Osteocyte (in vitro differentiated cells): ENCODE measurements at places on chromosomes 6 and 20. TPM values are rescaled to one million over a fixed set of nuclear protein-coding genes. Genes with fewer than 3 reads are reported as not detected.

Gene CEP162
- total RNA-seq, result 10.1 and 10.7 TPM in 2 replicates

Gene CTAGE9
- not detected in 2 replicates for total RNA-seq

Gene RSPO3
- total RNA-seq, result 4.0 and 4.5 TPM in 2 replicates

Gene HCRTR2
- total RNA-seq, result not detected in 2 replicates

Gene TBX18
- total RNA-seq, result 5.4 and 8.0 TPM in 2 replicates

Gene CST2
- not detected in 2 replicates for total RNA-seq

DNA sequence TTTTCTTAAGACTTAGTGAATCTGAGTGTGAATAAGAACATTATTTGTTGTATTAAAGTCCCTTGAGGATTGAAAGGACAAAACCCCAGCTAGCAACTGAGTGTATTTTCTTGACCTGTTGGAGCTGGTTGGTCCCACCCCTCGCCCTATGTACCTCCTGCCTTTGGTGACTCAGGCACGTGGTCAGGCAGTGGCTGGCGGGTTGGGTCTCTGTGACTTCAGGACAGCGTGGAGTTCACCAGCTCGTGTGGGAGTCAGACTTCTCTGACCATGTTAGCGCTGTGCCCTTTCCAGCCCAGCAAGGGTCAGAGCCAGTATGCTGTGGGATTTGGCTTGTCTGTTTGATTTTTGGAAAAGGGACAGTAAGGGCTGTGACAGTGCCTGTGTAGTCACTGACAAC lies 93.7 kb downstream of the SSR1 start:
- no peak for DNase-seq
- peaks cover 33% of the 10 kb centered on the region for H3K36me3 ChIP-seq
- H3K4me1 ChIP-seq, result peaks cover 23% of the 10 kb centered on the region
- no peak overlapping the region for H3K27ac ChIP-seq

DNA sequence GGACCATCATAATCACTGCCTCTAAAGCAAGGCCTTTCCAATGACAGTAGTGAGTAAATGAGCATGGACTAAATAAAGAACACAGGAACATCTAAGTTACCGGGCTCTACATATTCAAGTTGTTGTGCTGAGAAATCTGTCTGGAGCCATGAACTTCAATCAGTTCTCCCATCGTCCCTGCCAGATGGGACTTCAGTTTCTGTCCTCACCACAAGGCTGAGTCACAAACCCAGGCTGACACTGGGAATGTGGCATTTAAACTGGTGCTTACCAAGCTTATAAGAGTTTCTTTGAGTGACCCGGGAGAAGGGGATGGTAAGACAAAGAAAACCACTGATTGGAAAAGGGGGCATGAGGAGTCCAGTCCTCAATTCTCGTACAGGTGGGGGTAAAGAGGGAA lies 497.0 kb downstream of the MAFB start:
- peaks cover 28% of the 10 kb centered on the region for H3K4me1 ChIP-seq
- H3K27me3 ChIP-seq, result peaks cover 3% of the 10 kb centered on the region
- no peak overlapping the region for H3K27ac ChIP-seq
- H3K4me3 ChIP-seq, result no peak overlapping the region
- DNase-seq, result no peak

- peaks cover 43% of the 10 kb centered on the region for H3K4me1 ChIP-seq
- no peak for DNase-seq
- no peak overlapping the region for H3K4me3 ChIP-seq
- peak overlapping the region; percentile 74 for H3K27ac ChIP-seq
Measured at GRCh38 chr6:134593442-134593841, 275.5 kb upstream of the SGK1 start.

GRCh38 chr6:169976301-169977081 lies 225.1 kb downstream of the ERMARD start:
- H3K36me3 ChIP-seq, result no peaks in the 10 kb centered on the region
- no peak for DNase-seq
- no peak overlapping the region for H3K27ac ChIP-seq
- no peaks in the 10 kb centered on the region for H3K4me1 ChIP-seq
- H3K27me3 ChIP-seq, result no peaks in the 10 kb centered on the region
- H3K4me3 ChIP-seq, result no peak overlapping the region

DNA sequence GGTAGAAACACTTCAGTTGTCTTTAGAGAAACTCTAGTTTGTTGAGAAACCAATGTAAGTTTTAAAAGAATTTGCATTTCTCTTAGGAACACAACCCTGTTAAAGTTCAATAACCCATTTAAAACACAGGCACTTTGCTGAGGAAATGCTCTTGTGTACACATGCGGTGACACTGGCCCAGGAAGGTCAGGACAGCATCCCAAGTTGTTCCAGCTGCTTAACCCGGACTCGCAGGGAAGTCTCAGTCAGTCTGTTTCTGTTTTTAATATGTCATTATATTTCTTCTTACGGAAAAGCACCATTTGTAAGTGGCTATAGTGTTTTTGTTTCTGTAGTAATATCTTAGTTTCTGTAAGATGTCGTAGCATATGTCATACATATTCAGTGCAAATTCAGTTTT lies 36.9 kb downstream of the RIN2 start:
- H3K36me3 ChIP-seq, result peaks cover 18% of the 10 kb centered on the region
- H3K4me3 ChIP-seq, result no peak overlapping the region
- peaks cover 25% of the 10 kb centered on the region for H3K4me1 ChIP-seq
- H3K27me3 ChIP-seq, result no peaks in the 10 kb centered on the region

GRCh38 chr6:126202707-126203106 lies 137.2 kb upstream of the CENPW start:
- no peaks in the 10 kb centered on the region for H3K4me1 ChIP-seq
- no peaks in the 10 kb centered on the region for H3K36me3 ChIP-seq
- no peak for DNase-seq

- no peaks in the 10 kb centered on the region for H3K27me3 ChIP-seq
- no peak for DNase-seq
- no peak overlapping the region for H3K27ac ChIP-seq
- peaks cover 3% of the 10 kb centered on the region for H3K4me1 ChIP-seq
- H3K4me3 ChIP-seq, result no peak overlapping the region
Measured at GRCh38 chr6:11703725-11704124, 74.9 kb downstream of the ADTRP start.

GRCh38 chr6:7535498-7535897 lies 6.0 kb upstream of the DSP start:
- H3K27me3 ChIP-seq, result no peaks in the 10 kb centered on the region
- H3K4me3 ChIP-seq, result no peak overlapping the region
- DNase-seq, result no peak
- peaks cover 45% of the 10 kb centered on the region for H3K4me1 ChIP-seq
- no peaks in the 10 kb centered on the region for H3K36me3 ChIP-seq
- peak overlapping the region; percentile 41 for H3K27ac ChIP-seq

DNA sequence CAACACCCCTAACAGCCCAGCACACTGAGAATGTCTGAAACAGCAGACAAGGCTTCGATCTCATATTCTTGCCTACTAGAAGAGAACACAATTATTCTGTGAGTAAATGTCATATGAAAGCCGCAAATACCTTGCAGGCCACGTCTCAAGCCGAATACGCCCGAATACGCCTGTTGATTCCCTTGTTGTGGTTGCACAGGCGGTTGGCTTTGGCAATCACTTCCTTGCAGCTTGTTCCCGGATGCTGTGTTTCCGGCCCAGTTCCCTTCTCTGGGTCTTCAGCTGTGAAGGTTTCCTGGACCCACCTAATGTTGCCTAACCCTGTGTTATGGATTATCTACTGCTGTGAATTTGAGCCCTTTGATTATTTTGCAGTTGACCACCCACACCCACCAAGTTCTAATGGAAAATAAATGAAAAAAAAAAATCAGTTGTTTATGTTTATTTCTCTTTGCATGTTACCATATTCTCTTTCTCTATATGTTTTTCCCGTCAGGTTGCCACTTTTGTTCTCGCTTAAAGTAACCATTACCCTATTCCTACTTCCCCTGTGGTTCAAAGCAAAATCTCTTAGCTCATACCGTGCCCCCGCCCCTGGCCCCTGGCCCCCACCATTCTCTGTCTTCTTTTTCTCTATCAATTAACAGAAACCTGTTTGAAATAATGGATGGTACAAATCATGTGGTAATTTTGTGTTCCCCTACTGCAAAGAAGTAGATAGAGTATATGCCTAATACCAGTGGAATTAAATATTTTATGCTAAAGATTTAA lies 172.4 kb downstream of the ADGB start:
- no peaks in the 10 kb centered on the region for H3K4me1 ChIP-seq
- no peak for DNase-seq
- no peak overlapping the region for H3K27ac ChIP-seq
- H3K36me3 ChIP-seq, result no peaks in the 10 kb centered on the region
- H3K4me3 ChIP-seq, result no peak overlapping the region
- no peaks in the 10 kb centered on the region for H3K27me3 ChIP-seq

DNA sequence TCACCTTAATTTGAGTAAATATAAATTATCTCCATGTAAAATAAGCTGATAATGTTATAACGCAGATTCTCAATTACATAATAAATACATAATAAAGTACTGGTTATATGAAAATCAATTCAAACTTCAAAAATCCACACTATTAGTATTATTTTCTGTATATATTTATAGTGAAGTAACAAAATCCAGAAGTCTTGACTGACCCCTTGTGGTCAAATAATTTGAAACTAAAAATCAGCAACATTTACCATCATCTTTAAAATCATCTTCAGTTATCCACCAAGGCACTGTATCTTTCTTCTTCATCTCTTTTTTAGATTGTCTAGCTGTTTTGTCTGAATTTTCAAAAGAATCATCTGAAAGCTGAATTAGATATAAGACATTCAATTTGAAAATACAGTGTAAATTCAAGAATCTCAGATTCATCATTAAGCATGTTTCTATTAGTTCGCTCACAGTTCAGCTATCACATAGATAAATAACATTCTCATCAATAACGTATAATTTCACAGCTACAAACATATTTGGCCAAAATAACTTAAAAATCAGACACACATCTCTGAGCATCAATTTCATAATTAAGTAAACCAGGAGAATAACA lies 6.5 kb downstream of the CEP162 start:
- H3K4me3 ChIP-seq, result no peak overlapping the region
- no peak overlapping the region for H3K27ac ChIP-seq
- DNase-seq, result no peak

DNA sequence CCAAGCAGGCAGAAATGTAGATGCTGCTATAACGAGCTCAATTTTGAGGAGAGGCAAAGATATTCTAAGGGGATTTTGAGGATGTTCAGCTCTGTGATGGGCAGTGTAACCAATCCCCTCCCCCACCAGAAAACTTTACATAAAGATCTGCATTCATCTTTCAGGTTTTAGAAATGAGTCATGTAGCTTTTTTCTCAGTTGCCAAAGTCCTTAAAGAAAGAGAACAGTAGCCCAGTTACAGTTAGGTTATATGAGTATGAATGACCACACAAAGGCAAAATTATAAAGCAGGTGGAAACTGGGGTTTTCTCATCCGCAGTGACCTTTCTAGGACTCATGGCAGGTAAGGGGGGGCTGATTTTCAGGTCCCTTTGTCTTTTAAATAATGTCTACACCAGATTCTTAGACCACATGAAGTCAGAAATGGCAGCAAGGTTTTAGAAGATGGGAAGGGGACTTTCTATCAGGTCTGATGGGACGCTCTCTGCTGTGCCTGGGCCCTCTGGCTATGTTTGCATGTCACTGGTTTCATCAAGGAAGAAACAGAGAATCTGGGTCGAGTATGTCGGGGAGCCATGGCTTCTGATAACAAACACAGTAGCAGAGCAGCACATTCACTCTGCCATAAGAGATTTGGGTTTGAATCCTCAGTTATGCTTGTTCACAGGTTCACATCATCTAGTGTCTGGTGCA lies 94.7 kb downstream of the CLIC5 start:
- DNase-seq, result peak; percentile 34
- H3K27ac ChIP-seq, result no peak overlapping the region
- H3K4me3 ChIP-seq, result no peak overlapping the region
- no peaks in the 10 kb centered on the region for H3K27me3 ChIP-seq

GRCh38 chr6:1316489-1316971 lies 4.6 kb downstream of the FOXQ1 start:
- H3K4me1 ChIP-seq, result peaks cover 12% of the 10 kb centered on the region
- no peak for DNase-seq
- H3K27ac ChIP-seq, result no peak overlapping the region
- peaks cover 2% of the 10 kb centered on the region for H3K36me3 ChIP-seq

DNA sequence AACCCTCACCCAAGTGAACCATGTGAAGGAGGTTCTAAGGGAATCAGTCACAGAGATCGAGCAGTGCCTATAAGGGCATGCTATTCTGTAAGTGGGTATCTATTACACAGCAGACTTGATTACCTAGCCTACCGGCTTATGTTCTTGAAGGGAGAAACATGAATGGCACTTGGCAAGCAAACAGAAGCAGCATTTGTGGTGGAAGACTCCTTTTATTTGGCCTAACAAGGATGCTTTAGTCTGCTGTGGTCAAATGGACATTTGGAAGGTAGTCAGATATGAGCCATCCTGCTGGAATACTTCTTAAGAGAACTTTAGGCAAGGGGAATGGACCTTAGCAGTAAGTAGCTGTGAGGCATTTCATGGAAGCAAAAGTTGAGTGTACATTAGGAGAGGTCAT lies 126.3 kb downstream of the COL12A1 start:
- H3K27me3 ChIP-seq, result no peaks in the 10 kb centered on the region
- H3K36me3 ChIP-seq, result peaks cover 63% of the 10 kb centered on the region
- peaks cover 67% of the 10 kb centered on the region for H3K4me1 ChIP-seq
- H3K27ac ChIP-seq, result peak overlapping the region; percentile 52

GRCh38 chr6:152879681-152880080 lies 103.2 kb downstream of the FBXO5 start:
- H3K27ac ChIP-seq, result no peak overlapping the region
- H3K4me3 ChIP-seq, result no peak overlapping the region
- DNase-seq, result no peak

GRCh38 chr6:107228754-107229153 lies 113.4 kb upstream of the BEND3 start:
- H3K4me1 ChIP-seq, result no peaks in the 10 kb centered on the region
- DNase-seq, result no peak
- no peak overlapping the region for H3K27ac ChIP-seq
- no peak overlapping the region for H3K4me3 ChIP-seq

DNA sequence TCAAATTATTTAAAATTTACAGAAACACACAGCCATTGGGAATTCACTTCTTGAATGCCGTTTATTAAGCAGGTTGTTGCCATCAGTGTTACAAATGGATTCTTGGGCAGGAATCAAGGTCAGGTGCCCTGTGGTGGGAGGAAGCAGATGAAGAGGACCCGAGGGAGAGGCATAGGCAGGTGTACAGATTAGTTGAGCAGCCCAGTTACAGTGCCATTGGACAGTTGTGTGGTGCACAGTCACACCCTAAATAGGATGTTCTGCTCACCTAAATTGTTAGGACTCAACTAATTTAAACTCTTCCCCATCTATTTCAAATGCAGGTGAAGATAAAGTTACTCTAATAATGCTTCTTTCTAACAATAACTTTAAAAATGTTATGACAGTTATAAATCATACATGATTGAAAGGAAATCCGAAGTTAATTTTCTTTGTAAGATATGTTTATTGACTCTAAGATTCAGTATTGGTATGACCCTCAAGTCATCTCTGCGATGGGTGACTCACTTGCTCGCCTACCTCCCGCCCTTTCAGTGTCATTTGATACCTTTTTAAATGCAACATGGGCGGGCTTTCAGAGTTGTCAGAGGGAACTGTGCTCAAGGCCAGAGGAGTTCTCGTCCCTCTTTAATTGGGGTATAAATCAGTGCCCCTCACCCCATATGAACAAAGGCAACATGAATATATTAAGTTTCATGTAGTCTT lies 35.1 kb downstream of the DSE start:
- DNase-seq, result no peak
- H3K36me3 ChIP-seq, result peaks cover 7% of the 10 kb centered on the region
- H3K27me3 ChIP-seq, result no peaks in the 10 kb centered on the region
- peak overlapping the region; percentile 85 for H3K27ac ChIP-seq
- peak overlapping the region; percentile 61 for H3K4me3 ChIP-seq
- peaks cover 71% of the 10 kb centered on the region for H3K4me1 ChIP-seq

GRCh38 chr20:50642288-50642803 lies 49.0 kb downstream of the RIPOR3 start:
- H3K36me3 ChIP-seq, result no peaks in the 10 kb centered on the region
- H3K4me3 ChIP-seq, result no peak overlapping the region
- DNase-seq, result no peak
- H3K4me1 ChIP-seq, result peaks cover 33% of the 10 kb centered on the region

- no peak overlapping the region for H3K4me3 ChIP-seq
- no peak for DNase-seq
Measured at GRCh38 chr6:39951716-39952115, 17.5 kb upstream of the MOCS1 start.
